ENCODE measurements at places on chromosomes 4 and X.
A peak's percentile ranks its signal among the peaks of the same experiment; 100 is the strongest.

GRCh38 chr4:141926406-141926805 lies 290.0 kb downstream of the IL15 start:
- no peak for DNase-seq

- DNase-seq, result no peak
Measured at GRCh38 chrX:106948641-106949040, 28.4 kb downstream of the CLDN2 start.

DNA sequence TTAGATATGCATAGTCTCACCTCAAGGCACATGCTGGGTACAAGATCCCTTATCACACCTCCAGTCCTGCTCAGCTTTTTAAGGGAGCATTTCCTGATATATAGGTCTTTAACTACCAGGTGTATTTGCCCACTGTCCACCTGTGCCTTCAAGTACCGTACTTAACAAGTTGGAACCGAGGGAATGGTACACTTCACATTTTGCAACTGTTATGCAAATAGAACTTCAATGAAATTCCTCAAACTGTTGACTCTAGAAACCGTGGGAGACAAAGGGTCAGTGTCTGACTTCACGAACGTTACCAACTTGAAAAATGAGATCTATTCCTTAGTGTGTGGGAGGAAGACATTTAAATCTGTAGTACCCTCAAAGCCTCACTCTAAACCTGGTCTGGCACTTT lies 5.2 kb downstream of the TRIM2 start:
- no peak for DNase-seq

- DNase-seq, result no peak
Measured at GRCh38 chr4:85774489-85774888, 299.5 kb downstream of the ARHGAP24 start.

DNA sequence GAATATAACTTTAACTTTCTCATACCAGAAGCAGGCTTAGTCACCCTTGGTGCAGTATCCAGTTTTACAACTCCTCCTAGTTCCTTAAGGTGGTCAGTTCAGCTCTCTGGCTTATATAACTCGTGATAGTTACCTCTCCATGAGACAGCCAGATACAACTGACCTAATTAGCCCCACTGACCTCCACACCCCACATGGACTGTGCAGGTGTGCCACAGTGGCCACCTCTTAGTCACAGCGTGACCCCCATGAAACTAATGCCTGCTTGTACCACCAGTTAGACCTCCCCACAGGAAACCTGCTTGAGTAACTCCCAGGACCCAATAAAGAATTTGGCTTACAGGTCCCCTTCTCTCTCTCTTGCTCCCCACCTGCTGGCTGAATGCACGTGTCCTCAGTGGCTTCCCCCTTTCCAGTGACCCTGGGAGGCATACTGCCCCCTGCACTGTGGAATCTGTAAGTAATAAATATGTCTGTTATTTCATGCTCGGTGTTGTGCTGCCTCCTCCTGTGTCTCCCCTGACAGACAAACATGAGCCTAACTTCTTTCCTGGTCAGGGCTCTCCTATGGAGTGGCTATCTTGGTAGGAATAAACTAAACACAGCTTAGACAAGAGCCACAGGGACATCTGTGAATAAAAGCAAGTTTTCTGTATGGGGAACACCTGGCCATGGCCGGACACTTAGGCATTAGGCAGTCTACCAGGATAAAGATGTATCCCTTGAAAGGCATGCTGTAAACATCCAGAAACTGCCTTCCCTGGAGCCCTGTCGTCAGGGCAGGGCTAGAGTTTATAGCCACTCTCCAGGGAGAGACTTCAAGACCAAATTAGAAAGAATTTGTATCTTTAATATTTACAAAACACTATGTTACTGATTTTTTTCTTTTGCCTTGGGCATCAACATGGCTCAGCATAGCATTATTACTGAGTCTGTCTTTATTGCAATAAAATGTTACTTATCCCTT lies 209.7 kb upstream of the BOD1L1 start:
- peak; percentile 4 for DNase-seq

DNA sequence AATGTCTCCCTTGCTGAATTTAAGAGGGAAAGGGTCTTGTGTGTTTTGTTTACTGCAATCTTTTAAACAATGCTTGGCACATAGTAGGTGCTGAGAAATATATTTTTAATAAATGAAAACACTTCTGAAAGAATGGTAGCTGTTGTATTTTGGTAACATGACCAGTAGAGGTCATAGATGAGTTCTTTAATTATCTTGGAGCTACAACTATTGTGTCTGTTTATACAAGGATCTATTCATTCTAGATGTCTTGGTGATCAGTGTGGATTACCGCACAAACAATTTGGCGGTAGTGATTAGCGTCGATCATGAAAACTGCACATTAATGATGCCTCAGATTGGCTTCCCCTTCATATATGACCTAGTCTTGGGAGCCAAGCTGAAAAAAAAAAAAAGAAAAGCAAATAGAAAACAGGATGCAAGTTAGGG lies 21.4 kb upstream of the SCRG1 start:
- peak; percentile 28 for DNase-seq

GRCh38 chr4:109969087-109969486 lies 56.4 kb downstream of the EGF start:
- DNase-seq, result no peak

DNA sequence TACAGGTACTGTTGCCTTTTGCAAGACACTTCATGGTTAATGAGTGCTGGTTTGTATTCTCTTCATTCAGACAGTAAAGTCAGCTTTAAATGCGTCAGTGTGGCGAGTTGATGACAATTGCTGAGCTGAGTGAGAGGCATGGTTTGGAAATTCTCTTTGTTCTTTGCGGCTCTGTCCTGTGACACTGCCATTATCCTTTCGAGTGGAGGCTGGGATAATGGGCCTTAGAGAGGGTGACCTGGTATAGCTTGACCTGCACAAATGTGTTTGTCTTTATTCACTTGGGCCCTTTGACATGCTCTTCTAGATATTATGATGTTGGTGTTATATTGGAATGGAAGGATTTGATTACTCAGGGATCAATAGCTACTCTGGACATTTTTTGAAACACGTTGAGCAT lies 208.5 kb upstream of the FAT1 start:
- no peak for DNase-seq

DNA sequence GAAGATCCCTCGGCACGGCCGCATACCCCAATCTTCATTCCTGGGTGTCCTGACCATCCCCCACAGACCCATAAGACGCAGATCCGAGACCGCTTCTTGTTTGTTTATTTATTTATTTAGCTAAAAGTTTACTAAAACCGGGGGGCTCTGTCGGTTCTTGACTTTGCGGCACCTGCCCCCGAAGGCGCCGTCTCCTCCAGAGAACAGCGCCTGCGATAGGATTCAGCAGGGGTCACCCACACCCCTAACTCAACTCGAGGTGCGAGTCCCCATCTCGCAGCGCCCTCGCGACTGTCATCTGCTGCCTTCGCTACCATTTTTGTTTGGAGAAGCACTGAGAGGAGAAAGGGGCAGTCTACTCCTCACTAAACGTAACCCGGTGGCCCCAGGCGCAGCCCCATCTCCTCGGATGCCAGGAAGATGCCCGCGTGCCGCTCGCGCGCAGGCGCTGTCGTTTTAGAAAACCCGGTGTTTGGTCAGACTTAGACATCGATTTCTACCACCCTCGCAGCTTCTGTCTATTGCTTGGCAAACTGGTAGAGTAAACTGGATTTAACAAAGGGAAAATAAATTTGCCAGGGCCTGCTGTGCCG lies 18.9 kb upstream of the GPR101 start:
- DNase-seq, result no peak

- DNase-seq, result peak; percentile 54
Measured at GRCh38 chr4:80306260-80306659, 29.3 kb upstream of the CFAP299 start.

GRCh38 chr4:109972786-109973528 lies 60.3 kb downstream of the EGF start:
- DNase-seq, result no peak

- no peak for DNase-seq
Measured at GRCh38 chrX:20477836-20478524, 211.3 kb upstream of the RPS6KA3 start.

DNA sequence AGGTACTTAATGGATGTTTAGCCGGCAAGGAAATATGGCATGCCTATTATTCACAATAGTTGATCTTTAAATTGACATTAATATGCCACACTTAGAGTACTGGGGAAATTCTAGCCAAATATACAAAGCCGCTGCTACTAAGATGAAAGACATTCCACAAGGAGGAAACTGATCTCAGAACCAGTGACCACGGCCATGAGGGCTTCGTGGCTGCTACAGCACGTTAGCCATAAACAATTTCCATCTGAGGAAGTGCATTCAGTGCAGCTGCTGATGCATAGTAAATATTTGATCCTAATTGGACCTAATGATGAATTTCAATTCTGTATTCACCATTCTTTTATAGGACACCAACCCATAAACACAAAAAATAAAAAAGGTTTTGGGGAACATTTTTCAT lies 59.1 kb downstream of the SORBS2 start:
- DNase-seq, result no peak

- peak; percentile 50 for DNase-seq
Measured at GRCh38 chr4:113502476-113502875, 259.1 kb downstream of the CAMK2D start.

DNA sequence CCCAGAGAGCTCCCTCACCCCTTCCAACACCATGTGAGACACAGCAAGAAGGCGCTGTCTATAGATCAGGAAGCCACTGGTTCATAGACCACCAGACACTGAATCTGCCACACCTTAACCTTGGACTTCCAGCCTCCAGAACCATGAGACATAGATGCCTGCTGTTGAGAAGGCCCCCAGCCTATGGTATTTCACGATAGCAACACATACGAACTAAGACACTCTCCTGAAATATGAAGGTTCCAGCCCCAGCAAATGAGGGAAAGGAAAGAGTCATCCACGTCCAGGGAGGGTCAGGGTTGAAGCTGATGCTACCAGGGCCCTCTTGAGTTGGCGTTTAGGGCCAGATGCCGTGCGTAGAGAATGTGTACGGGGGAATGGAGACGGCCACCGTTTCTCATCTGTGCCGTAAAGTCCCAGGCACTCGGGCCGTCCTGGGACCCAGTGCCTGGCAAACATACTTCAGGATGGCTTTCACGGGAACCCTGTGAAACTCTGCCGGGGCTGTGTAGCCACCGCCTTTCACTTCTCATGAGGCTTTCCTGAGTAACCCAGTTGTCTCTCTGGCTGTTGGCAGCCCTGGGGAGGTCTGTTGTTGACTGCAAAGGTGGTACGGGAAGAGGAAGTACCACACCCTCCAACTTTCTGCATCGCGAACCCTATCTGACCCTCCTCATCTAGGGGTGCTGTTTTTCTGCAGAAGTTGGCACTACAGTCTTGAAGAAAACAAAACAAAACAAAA lies 17.7 kb upstream of the P2RY8 start:
- no peak for DNase-seq

- no peak for DNase-seq
Measured at GRCh38 chr4:120699354-120699753, 223.2 kb downstream of the PRDM5 start.

DNA sequence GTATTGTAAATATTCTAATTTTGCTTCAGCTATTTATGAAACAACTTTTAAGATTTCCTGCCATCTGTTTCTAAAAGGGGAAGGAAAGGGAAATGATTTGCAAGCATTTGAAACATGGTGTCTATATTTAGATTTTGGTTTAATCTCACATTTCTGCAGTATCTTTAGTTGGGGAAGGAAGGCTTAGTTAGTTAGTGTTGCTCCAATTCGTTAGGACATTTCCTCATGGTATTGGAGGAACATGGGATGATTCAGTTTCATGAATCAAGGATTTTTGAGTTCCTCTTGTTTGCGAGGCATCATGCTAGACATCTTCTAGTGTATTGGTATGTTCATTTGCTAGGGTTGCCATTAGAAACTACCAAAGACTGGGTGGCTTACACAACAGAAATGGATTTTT lies 20.5 kb upstream of the TMEM192 start:
- DNase-seq, result no peak

GRCh38 chr4:61273233-61273632 lies 73.1 kb downstream of the ADGRL3 start:
- peak; percentile 1 for DNase-seq

- no peak for DNase-seq
Measured at GRCh38 chr4:42906891-42907759, 14.6 kb downstream of the GRXCR1 start.

DNA sequence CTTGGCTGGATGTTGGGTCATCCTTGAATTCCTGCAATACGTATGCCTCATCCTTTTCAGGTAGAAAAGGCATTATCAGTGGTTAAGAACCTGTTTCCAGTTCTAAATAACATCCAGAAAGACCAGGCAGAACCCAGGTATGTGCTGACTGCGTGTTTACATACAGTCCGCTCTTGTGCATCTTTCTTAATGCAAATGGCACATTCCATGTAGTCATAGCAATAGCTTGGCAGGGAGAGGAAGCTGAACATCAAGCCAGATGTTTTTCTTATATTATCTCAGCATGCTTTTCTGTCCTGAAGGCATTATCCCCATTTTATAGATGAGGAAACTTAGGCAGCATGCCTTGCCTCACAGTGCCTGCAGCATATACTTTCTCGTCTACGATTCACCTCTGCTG lies 2.1 kb downstream of the DCLK2 start:
- peak; percentile 63 for DNase-seq

GRCh38 chrX:107710617-107711391 lies 64.8 kb downstream of the TSC22D3 start:
- peak; percentile 93 for DNase-seq

- DNase-seq, result no peak
Measured at GRCh38 chr4:2354118-2354517, 64.3 kb downstream of the ZFYVE28 start.

- DNase-seq, result peak; percentile 54
Measured at GRCh38 chr4:22391551-22391950, 124.3 kb downstream of the ADGRA3 start.

DNA sequence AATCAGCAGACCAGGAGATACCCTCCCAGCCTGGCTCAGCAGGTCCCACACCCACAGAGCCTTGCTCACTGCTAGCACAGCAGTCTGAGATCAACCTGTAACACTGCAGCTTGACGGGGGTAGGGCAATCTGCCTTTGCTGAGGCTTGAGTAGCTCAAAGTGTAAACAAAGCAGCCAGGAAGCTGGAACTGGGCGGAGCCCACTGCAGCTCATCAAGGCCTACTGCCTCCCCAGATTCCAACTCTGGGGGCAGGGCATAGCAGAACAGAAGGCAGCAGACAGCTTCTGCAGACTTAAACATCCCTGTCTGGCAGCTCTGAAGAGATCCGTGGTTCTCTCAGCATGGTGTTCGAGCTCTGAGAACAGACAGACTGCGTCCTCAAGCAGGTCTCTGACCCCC lies 15.1 kb upstream of the GABRA2 start:
- peak; percentile 59 for DNase-seq

DNA sequence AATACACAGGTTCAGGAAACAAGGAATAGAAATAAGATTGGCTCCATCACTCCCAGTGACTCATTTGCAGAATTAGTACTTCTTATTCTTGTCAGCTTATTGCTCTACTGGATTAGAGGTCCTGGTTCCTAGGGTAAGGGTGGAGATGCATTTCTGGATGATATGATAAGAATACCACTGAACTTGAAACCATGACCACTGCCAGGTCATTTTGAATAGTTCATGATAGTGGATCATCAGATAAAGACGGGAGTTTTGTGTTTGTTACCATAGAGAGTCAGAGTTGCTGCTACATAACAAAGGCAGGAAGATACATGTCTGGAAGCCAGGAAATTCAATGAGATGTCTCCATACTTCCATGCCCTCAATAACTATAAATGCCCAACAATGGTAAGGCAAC lies 109.2 kb upstream of the FAT1 start:
- DNase-seq, result no peak
